ENCODE measurements at places on chromosomes 4 and X. TPM values are rescaled to one million over a fixed set of nuclear protein-coding genes. Genes with fewer than 3 reads are reported as not detected.

GRCh38 chrX:86016139-86016538 is 31.2 kb downstream of the CHM start:
- peaks cover 23% of the 10 kb centered on the region for H3K36me3 ChIP-seq
- H3K27ac ChIP-seq = no peak overlapping the region
- H3K4me1 ChIP-seq = no peaks in the 10 kb centered on the region

DNA sequence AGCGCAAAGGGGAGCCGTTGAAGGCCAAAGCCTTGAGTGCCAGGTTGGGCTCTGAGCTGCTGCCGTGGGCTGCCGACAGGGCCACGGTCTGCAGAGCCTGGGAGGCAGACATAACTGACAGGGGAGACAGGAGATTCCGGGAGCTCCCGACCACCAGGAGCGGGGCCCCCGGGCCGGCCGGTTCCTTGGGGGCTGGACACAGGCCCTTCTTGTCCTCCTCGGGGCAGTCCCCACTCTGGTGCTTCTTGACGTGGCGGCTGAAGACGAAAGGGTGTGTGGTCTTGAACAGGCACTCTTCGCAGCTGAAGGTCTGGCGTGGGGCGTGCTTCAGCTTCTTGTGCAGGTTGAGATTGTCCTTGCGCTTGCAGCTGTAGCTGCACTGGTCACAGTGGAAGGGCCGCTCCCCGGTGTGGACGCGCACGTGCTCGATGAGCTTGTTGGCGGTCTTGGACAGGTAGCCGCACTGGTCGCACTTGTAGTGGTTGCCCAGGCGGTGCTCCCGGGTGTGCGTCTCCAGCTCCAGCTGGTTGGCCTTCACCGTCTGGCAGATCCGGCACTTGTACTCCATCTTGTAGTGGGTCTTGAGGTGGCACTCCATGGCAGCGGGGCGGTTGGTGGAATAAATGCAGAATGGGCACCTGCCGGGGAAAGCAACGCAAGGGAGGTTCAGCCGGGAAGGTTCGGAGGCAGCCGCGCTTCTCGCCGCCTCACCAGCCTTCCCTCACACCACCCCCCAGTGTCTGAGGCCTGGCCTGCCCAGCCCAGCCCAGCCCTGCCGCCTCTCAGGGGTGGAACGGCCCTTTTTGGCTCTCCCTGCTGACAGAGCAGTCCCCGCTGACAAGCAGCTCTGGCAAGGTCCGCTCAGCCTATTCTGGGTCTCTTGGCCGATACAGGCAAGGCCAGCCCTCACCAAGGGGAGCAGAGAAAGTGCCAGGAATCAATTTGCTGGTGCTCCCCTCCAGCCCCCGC is 81.3 kb downstream of the C4orf51 start:
- no peak overlapping the region for H3K27ac ChIP-seq
- H3K4me1 ChIP-seq = peaks cover 13% of the 10 kb centered on the region
- no peak for DNase-seq
- H3K36me3 ChIP-seq = peaks cover 63% of the 10 kb centered on the region
- no peaks in the 10 kb centered on the region for H3K27me3 ChIP-seq
- H3K4me3 ChIP-seq = no peak overlapping the region

GRCh38 chr4:58136604-58137003 is 1026.4 kb upstream of the IGFBP7 start:
- no peak for DNase-seq
- no peaks in the 10 kb centered on the region for H3K36me3 ChIP-seq
- H3K4me3 ChIP-seq = no peak overlapping the region
- no peak overlapping the region for H3K27ac ChIP-seq
- H3K4me1 ChIP-seq = no peaks in the 10 kb centered on the region

GRCh38 chr4:8198906-8199593 is at the start of gene SH3TC1:
SH3TC1 (plus strand) TSS chr4:8199290; CDS start chr4:8205195, 5,905 bp downstream.
- H3K36me3 ChIP-seq = no peaks in the 10 kb centered on the region
- peak within 1 kb of the TSS; percentile 79 for H3K4me3 ChIP-seq
- peak within 1 kb of the TSS; percentile 86 for H3K27ac ChIP-seq
- DNase-seq = peak; percentile 77
- peaks cover 37% of the 10 kb centered on the region for H3K4me1 ChIP-seq

DNA sequence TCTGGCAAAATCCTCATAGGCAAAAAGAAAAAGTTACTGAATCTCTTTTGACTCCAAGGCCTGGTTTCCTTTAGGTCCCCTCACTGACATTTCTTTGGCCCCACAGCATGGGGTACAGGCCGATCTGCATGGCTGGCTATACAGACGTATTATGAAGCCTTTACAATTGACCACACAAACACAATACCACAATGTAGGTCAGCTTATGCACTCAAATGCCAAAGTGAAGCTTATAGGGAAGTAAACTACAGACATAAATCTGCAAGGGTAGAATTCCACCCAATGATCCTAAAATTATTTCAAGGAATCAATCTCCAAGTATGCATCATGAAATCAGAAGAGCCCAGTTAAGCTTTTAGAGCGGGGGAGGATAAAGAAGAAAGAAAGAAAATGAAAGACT is 20.7 kb downstream of the STX18 start:
- peaks cover 33% of the 10 kb centered on the region for H3K4me1 ChIP-seq
- DNase-seq = no peak
- H3K4me3 ChIP-seq = no peak overlapping the region
- H3K36me3 ChIP-seq = peaks cover 5% of the 10 kb centered on the region
- H3K27ac ChIP-seq = no peak overlapping the region

DNA sequence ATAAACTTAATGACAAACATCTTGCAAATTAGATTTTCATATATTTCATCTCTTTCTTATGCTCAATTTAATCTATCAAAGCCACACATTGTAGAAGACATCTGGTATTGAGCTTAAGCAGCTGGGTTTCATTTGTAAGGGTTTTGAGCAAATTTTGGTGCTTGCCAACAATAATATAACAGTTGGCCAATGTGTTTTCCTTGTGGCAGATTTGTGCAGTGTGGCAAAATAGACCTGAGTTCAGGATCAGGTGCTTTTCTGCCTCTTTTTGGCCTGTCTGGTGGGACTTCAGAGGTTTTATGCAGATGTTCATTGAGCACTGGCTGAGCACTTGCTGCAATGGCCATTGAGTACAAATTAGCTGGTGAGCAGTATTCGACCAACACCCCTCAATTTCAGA is 301.9 kb downstream of the BMPR1B start:
- no peaks in the 10 kb centered on the region for H3K4me1 ChIP-seq
- H3K36me3 ChIP-seq = no peaks in the 10 kb centered on the region
- no peak overlapping the region for H3K4me3 ChIP-seq
- H3K27me3 ChIP-seq = no peaks in the 10 kb centered on the region
- no peak overlapping the region for H3K27ac ChIP-seq

DNA sequence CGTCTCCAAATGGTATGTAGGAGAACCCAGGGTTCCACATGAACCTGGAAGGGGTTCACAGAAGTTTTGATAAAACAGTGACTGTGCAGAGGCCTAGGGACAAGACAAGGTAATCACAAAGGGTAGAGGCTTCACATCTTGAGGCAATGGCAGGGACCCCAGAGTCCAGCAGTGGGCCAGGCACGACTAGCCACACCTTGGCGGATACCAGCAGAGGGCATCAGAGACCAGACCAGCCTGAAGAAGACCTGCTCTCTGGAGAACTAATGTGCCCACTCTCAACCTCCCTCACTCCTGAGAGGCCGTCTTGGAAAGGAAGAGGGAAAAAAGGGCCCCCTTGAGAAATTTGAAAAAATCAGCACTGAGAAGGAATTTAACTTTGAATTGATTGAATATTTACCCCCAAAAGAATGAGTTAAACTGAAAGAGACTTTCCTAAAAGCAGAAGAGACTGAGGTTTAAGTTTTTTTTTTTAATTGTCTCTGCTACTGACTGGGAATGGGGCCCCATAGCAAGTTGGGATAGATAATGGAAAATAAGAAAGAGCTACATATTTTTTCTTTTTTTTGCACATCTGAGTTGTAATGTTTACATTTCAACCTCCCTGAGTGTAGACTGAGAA is 243.8 kb upstream of the JADE1 start:
- H3K36me3 ChIP-seq = no peaks in the 10 kb centered on the region
- no peak overlapping the region for H3K4me3 ChIP-seq
- DNase-seq = peak; percentile 24

TMEM31 gene
- total RNA-seq = not detected

MAGEE1 gene
- total RNA-seq = 4.9 TPM

GASK1B gene
- total RNA-seq = not detected

PRRG3 gene
- not detected for total RNA-seq

HTRA3 gene
- total RNA-seq = not detected

SMIM31 gene
- total RNA-seq = not detected
